Myocyte (in vitro differentiated cells): ENCODE measurements at places on chromosomes 2 and 18.
A peak's percentile ranks its signal among the peaks of the same experiment; 100 is the strongest.

- DNase-seq, result no peak
Measured at GRCh38 chr2:144040834-144041233, 479.1 kb downstream of the ZEB2 start.

GRCh38 chr2:27672723-27673486 is 9.2 kb downstream of the SLC4A1AP start:
- peak; percentile 63 for DNase-seq

GRCh38 chr2:158573739-158574138 is 117.0 kb downstream of the PKP4 start:
- DNase-seq, result peak; percentile 7

- DNase-seq, result no peak
Measured at GRCh38 chr18:45034179-45034578, 353.5 kb downstream of the SETBP1 start.

- no peak for DNase-seq
Measured at GRCh38 chr2:13821255-13821880, 811.1 kb upstream of the LRATD1 start.

GRCh38 chr2:27857417-27858172 is 32.6 kb downstream of the RBKS start:
- no peak for DNase-seq

DNA sequence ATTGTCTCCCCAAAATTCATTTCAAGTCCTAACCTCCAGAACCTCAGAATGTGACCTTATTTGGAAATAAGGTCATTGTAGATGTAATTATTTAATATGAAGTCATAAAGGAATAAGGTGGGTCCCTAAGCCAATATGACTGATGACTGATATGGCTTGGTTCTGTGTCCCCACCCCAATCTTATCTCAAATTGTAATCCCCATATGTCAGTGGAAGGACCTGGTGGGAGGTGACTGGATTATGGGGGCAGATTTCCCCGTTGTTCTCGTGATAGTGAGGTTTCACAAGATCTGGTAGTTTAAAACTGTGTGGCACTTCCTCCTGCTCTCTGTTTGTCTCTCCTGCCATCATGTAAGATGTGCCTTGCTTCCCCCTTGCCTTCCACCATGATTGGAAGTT is 43.0 kb upstream of the BCL11A start:
- no peak for DNase-seq

DNA sequence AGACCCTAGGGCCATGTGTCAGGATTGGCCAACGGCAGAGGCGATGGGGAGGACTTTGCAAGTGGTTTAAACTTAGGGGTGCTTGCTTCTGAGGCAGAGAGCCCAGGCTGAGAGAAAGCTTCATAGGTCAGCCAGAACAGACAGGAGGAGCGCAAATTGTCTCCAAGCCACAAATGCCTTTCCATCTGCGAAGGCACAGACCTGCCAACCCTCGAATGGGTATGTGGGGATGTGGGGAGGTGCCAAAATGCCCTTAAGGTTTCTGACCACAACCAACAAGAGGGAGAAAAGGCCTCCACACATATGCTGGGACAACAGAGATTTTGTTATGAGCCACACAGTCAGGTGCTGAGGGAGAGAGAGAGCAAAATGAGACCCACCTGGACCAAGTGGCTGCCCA is 283.6 kb downstream of the CYP26B1 start:
- DNase-seq, result peak; percentile 36

- DNase-seq, result no peak
Measured at GRCh38 chr18:56034949-56035348, 447.0 kb upstream of the TCF4 start.

DNA sequence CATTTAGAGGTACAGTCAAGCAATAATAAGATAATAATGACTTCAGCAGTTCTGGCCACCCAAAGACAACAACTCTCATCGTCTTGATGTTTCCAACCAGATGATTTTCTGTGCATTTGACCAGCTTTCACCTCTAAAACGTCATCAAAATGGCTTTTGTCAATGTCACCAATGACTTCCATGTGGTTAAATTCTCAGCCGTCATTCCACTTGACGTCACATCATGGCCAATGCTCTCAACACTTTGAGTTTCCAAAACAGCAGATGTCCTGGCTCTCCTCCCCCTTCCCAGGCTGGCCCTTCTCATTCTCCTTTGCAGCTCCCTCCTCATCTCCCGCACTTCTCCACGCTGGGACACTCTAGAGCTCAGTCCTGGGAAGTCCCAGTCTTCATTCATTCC is 258.3 kb downstream of the BCL2 start:
- no peak for DNase-seq

- DNase-seq, result no peak
Measured at GRCh38 chr18:677145-677544, 19.7 kb downstream of the TYMS start.

GRCh38 chr18:62389761-62390481 is 64.8 kb downstream of the TNFRSF11A start:
- DNase-seq, result no peak

DNA sequence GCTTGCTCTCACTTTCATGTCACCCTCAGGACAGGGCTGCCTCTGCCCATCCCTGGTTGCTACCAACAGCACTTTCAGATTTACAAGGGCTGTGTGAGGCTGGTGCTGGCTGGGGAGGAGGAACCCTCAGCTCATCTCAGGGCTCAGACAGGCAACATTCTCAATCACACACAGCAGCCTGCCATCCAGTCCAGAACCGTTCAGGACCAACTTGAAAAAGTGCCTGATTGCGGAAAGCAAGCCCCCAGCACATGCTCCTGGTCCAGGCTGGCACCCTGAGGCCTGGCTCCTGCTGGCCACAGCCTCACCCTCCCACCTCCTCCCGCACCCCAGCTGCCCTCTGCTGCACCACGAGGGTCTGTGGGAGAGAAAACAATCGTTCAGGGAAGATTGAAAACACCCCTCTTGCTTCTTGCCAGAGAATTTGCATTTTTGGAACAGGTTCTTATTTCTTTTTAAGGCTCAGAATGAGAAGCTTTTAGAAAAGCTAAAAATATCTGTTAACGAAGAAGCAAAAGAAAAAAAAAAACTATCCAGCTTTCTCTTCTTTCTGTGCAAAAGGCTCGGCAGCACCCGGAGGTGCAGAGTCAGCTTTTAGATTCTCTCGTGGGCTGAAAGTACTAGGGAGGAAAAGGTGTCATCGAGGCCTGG is 403.8 kb upstream of the ID2 start:
- DNase-seq, result no peak

DNA sequence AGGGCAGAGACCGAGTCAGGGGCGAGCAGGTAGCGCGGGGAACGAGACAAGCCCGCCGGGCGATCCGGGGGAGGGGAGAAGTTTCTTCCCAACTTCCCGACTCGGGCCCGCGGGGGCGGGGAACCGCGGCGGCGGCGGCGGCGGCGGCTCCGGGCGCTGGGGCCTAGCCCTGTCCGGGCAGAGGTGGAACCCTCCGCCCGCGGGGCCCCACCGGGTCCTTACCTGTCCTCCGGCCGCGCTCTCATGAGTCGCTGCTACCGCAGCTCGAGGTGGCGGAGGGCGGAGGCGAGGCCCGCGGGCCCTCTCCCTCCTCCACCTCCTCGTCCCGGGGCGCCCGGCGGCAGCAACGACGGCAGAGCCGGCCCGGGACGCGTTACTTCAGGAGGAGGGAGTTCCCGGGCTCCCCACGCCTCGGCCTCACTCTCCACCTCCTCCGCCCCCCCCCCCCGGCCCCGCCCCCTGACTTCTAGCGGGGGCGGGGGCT is at the start of gene YES1:
Gene YES1, minus strand, starts transcription at position 351 of the 484 bp plus-strand sequence. CDS start 55,415 bp downstream, outside the sequence.
- peak; percentile 75 for DNase-seq

- no peak for DNase-seq
Measured at GRCh38 chr2:10573709-10574108, 116.1 kb downstream of the NOL10 start.

DNA sequence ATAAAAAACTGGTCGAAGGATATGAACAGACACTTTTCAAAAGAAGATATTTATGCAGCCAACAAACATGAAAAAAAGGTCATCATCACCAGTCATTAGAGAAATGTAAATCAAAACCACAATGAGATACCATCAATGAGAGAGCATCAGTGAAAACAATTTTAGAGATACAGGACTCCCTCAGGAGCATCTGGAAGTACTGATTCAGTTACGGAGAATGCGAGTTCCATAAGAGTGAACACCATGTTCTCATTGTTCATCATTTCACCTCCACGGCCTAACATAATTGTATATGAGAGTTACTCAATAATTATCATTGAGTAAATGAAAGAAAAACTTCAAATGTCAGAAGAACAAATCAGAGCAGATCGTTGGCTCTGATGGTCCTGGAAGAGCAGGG is 140.9 kb upstream of the TANK start:
- DNase-seq, result no peak

DNA sequence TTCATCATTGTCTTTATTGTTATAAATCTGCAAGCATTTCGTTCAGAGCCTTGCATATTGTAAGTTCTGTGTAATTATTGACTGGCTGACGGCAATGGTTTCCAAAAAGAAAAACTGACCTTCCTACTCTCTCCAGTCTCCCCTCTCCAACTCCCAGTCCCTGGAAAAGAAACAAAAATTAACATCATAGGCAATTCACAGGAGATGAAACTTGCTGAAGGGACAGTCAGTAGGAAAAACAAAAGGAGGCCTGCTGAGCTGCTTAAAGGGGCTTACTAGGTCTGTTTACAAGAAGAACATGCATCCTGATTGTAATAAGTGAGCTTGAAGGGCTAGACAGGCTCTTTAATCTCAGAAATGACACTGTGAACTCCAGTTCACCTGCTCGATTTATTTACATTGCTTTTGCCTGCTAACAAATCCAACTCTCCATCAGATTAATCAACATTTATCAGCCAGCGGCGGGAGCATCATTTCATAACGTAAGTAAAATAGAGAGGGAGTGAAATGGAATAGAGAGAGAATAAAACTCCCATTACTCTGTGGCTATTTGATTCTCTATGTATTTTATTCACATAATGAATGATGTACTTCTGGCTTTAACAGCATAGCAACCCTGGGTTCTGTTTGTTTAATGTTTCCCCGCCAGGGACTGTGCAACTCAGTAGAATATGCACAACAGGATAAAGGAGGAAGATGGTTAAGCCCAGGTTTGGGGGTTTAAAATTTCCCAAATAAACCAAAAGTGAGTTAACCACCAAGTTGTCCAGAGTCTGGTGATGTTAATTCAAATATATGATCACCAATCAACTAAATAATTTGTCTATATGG is 256.7 kb upstream of the SETBP1 start:
- DNase-seq, result no peak

GRCh38 chr18:49161627-49162026 is 210.9 kb upstream of the SMAD7 start:
- peak; percentile 76 for DNase-seq

DNA sequence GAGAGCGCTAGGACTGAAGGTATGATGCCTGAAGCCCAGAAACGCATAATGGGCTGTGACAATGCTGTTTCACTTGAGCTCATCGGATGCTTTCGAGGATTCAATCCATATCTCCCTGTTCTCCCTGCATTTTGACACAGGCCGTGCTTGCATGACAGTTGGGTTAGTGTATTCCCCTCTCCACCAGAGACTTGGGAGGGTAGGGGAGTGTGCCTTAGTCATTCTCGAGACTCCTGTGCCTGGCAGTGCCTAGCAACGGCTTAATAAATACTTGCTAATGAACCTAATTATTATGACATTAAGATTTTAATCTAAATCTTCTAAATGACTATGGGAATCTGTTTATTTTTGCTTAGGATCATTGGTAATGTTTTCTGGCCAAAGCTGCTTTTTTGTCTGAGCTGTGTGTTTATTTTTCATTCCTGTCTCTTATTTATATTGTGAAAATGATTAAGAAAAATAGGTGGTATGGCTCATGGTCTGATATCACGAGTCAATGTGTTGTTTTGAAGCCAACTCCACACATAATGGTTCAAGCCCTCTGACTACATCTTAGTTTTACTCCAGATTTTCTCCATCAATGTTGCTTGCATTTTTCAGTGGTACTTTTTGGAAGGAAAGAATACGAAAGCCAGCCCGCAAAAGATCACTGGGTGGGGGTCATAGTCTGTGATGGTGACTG is 61.3 kb downstream of the NEDD4L start:
- no peak for DNase-seq

GRCh38 chr2:56674084-56674483 is 490.3 kb downstream of the CCDC85A start:
- DNase-seq, result no peak

- DNase-seq, result no peak
Measured at GRCh38 chr2:198214114-198214596, 409.8 kb downstream of the PLCL1 start.

DNA sequence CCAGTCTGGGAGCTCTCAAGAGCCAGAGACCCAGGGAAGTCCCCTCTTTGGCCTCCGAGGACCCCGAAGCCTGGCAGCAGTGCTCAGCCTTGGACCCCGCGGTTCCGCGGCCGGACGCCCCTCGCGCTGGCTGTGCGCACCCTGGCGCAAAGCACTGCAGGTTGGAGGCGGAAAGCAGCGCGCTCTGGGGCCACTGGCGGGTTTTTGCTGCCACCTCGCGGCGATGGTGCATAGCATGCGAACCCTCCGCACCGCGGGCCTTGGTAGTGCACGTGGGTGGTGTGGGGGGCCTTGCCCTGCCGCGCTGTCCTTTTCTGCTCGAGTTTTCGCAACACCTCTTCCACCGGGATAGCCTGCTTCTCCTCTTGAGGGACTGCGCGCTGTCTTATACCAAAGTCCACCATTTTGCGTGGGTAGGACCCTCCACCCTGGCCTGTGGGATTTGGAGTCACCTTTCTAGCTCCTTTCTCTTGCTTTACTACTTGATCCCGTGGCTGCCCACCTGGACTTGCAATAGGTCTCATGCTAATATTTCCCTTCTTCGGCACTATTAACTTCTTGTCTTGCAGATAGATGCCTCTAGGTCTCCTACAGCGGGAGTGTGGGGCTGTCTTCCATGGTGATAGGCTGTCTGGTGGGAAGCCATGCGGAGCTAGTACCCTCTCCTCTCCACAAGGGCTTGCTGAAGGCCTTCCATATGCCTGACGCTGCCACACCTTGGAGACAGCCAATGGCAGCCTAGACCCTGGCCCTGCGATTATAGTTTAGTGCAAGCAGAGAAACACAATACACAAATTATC is 14.3 kb downstream of the SIX3 start:
- peak; percentile 78 for DNase-seq

DNA sequence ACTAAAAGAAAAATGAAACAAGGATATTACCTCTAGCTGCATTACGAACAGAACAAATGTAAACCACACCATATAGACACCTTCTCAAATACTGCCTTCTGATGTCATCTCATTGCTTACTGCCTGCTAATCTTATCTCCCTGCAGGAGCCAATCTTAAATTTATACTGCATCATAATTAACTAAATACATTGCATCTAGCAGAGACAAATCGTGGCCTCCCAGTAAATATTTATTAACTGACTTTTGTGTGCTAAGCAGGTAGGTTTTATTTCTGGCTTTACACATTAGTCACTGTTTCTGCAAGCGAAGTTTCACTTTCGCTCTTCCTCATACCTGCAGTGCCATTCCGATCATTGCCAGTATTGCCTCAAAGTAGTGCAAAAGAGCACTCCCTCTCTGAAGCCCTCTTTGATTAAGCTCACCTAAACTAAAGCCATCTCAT is 67.5 kb downstream of the SPATS2L start:
- no peak for DNase-seq

GRCh38 chr2:88016086-88016959 is at the start of gene RNU2-63P:
Gene RNU2-63P (minus strand): TSS chr2:88016547.
- DNase-seq, result peak; percentile 53

- no peak for DNase-seq
Measured at GRCh38 chr2:164595031-164595430, 26.3 kb downstream of the GRB14 start.

- no peak for DNase-seq
Measured at GRCh38 chr2:75737961-75738360, 27.2 kb upstream of the GCFC2 start.
